ENCODE measurements at places on chromosomes 16 and 17. TPM values are rescaled to one million over a fixed set of nuclear protein-coding genes. Genes with fewer than 3 reads are reported as not detected.
A peak's percentile ranks its signal among the peaks of the same experiment; 100 is the strongest.

EMP2 gene
- 65.8 TPM for total RNA-seq

DNA sequence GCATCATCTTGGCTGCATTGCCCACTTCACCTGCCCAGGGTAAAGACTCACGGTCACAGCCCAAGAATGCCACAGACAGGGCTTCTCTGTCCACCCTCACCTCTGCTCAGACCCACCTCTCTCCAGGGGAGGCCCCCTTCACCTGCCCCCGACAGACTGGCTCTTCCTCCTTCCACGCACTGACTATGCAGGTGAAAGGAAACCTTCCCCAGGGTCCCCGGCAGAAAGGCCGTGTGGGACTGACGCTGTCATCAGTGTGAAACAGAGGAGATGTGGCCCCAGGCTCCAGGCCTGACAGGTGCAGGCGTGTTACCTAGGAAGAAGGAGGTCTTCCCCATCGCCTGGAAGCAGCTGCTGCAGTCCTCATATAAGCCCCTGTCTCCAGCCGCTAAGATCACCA, 9.3 kb upstream of the ROGDI start:
- peaks cover 98% of the 10 kb centered on the region for H3K36me3 ChIP-seq
- H3K27ac ChIP-seq = peak overlapping the region; percentile 13
- H3K4me1 ChIP-seq = no peaks in the 10 kb centered on the region
- H3K4me3 ChIP-seq = no peak overlapping the region
- no peak for DNase-seq

GRCh38 chr16:83470416-83470815, 337.4 kb upstream of the HSBP1 start:
- H3K27me3 ChIP-seq = no peaks in the 10 kb centered on the region
- H3K4me1 ChIP-seq = no peaks in the 10 kb centered on the region
- H3K4me3 ChIP-seq = no peak overlapping the region

DNA sequence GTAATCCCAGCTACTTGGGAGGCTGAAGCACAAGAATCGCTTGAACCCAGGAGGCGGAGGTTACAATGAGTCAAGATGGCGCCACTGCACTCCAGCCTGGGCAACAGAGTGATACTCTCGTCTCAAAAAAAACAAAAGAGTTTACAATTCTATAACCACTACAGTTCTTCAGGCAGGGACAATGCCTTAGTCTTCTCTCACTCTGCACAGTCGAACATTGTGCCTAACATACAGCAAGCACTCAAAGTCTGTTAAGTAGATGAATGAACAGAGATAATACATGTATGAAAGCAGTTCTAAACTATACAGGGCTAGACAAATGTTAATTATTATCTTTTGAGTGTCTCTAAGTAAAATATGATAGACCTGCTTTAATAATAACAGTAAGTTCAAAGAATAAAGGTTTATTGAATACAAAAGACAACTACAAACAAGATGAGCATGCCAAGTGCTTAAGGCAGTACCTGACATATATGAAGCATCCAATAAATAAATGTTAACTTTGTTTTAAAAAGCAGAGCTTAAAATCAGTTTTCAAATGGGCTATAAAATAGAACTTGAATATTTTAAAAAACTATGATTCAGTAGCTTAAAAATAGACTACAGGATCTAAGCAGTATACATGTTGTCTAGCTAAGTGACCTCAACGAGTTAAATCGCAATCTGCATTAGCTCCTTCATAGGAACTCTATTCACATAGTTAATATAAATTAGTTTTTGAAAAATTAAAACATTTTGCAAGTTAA, 19.3 kb downstream of the INTS2 start:
- no peak overlapping the region for H3K27ac ChIP-seq
- H3K27me3 ChIP-seq = no peaks in the 10 kb centered on the region
- H3K4me3 ChIP-seq = no peak overlapping the region
- H3K4me1 ChIP-seq = no peaks in the 10 kb centered on the region

GRCh38 chr17:39064374-39064773, 87.1 kb downstream of the PLXDC1 start:
- no peak for DNase-seq
- no peaks in the 10 kb centered on the region for H3K27me3 ChIP-seq
- no peak overlapping the region for H3K27ac ChIP-seq
- H3K4me3 ChIP-seq = no peak overlapping the region
- H3K36me3 ChIP-seq = no peaks in the 10 kb centered on the region
- H3K4me1 ChIP-seq = no peaks in the 10 kb centered on the region
